ENCODE measurements at places on chromosomes 11 and 22.

DNA sequence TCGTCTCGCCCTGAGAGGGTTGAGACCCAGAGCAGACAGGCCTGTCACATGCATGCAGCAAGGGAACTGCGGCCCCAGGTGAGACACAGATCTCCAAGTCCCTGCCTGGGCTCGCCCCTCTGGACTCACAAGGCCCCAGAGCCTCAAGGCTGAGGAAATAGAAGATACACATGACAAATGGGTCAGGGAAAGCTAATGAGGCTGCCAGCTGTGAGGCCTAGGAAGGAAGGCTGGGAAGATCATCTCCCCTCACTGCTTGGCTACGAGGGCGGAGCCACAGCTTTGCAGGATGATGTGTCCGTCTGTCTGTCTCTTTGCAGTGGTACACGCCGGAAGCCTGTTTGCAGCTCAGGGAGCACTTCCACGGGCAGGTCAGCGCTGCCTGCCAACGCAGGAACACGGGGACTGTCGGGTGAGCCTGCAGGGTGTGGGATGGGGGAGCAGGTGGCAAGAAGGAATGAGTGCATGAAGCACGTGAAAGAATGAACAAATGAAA lies 4.5 kb downstream of the RAB36 start:
- no peak for DNase-seq

- DNase-seq, result no peak
Measured at GRCh38 chr11:107953446-107953845, 25.2 kb downstream of the RAB39A start.

DNA sequence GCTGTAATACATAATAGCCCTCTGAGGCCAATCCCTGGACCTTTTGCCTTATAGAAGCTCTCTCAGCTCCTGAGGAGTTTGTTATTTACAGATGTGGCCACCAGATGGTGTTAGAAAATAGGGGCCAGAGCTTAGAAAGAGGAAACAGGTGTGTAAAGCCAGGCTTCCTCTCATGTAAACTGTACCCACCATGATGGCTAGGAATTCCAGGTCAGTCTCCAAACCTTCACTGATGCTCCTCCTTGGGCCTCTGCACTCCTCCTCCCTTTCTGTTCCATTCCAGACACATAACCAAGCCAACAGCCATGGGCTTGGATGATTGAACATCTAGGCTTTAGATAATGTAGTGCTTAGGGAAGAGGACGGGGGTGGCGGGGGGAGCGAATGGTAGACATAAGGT lies 39.7 kb downstream of the USP35 start:
- DNase-seq, result no peak

DNA sequence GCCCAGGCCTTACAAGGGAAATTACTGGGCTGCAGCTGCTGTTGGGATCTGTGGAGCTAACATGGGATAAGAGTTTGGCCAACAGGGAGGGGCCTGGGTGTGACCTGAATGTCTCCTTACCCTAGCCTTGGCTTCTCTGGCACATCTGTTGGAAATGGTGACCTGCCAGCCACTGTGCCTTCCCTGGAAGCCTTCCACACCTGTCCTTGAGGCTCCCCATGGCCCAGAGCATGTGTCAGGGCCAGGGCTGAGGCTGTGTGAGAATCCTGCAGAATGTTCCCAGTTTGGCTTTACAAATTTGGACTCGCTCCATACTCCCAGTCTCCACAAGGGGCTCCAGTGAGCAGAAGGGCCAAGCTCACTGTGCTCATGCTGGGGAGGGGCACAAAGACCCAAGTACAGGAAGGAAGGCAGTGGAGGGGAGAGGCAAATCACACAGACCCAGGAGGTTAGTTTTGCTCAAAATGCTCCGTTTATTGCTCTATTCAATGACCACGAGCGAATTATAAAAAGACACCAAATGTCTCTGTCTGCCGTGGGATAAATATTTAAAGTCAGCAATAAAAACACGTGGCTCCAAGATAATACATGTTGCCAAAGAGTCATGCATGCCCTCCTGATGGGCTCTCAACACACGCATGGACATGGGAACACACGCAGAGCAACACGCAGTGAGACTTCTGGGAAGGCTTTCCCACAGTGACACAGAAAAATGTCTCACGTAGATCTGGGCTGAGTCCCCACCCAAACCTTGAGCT lies 1.7 kb upstream of the IGSF22 start:
- DNase-seq, result no peak

DNA sequence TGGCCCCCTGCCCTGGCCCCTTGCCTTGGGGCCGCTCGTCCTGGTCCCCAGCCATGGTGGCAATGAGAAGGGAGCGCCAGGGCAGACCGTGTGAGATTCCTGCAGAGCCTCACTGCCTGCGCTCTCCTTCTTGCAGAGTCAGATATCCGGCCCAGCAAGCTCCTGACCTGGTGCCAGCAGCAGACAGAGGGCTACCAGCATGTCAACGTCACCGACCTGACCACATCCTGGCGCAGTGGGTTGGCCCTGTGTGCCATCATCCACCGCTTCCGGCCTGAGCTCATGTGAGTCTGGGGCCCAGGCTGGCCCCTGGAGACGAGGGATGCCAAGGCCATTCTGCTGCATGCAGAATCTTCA lies 114.1 kb downstream of the MICAL2 start:
- no peak for DNase-seq
